ENCODE measurements at places on chromosomes 13 and 19.

DNA sequence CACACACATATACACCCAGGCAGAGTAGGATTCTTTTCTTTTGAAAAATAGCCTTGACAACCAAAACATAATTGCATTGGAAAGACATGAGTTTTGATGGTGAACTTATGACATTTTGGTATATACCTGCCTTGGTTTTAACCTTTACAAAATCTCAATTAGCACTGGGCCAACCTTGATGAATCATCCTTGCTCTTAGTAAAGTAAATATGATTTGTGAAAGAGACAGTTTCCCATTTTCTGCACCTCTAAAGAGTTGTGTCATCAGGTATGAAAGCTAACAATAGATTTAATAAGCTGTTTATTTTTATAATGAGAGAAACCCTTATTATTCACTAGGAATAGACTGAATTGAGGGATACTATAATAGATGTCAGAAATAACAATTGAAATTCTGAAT is 15.7 kb upstream of the ENOX1 start:
- DNase-seq = no peak

DNA sequence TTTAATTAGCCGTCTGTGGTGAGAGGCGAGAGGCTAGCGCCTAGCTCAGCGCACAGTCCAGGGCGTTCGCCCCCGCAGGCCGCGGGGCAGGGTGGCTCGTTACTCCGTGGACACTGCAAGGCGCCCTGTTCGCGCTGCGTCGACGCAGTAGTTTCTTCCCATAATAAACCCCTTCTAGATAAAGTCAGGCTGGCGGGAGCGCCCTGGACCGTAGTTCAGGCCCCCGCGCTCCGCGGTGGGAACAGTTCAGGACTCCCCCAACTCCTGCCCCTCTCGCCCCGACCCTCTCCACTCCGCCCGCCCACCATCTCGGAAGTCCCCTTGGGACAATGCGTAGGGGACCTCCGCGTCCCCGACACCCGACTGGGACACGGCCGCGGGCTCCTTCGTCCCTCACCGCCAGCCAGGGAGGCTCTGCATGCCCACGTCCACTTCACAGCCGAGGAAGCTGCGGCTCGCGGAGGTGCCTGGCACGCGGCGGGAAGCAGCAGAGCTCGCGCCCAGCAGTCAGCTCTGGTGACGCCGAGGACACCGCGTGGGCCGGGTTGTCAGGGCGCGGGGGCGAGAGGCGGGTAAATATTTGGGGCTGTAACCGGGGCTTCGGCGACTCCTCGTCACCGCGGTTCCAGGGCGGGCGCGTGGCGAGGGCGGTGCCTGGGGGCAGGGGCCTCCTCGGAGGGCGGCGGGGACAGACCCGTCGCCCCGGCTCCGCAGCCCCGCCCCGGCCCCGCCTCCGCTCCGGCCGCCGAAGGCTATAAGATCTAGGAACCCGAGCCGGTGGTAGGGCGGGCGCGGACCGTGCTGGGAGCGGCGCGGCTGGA is at the start of gene RGCC:
Gene RGCC (plus strand): TSS at position 783 of the 821 bp plus-strand sequence. CDS start 158 bp downstream, outside the sequence.
- peak; percentile 86 for DNase-seq

GRCh38 chr19:3367628-3368440 is 1.5 kb downstream of the NFIC start:
- DNase-seq = no peak

- no peak for DNase-seq
Observed at GRCh38 chr13:30629527-30629926, 11.8 kb downstream of the USPL1 start.

DNA sequence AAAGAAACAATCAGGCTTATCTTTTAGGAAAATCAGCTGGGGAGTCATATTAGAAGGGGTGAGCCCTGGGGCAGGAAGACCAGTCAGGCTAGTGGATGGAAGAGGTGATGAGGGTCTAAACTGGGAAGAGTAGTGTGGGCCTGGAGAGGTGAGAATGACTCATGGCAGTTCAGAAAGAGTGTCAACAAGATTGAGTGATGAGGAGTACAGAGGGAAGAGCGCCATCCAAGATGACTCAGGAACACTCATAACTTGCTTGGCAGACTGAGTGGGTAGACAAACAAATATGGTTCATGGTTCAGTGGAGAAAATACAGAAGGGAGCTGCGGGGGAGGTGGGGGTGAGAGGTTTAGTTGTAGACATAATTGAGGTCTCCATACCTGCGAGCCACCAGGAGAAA is 17.3 kb upstream of the CLDN10 start:
- DNase-seq = no peak

DNA sequence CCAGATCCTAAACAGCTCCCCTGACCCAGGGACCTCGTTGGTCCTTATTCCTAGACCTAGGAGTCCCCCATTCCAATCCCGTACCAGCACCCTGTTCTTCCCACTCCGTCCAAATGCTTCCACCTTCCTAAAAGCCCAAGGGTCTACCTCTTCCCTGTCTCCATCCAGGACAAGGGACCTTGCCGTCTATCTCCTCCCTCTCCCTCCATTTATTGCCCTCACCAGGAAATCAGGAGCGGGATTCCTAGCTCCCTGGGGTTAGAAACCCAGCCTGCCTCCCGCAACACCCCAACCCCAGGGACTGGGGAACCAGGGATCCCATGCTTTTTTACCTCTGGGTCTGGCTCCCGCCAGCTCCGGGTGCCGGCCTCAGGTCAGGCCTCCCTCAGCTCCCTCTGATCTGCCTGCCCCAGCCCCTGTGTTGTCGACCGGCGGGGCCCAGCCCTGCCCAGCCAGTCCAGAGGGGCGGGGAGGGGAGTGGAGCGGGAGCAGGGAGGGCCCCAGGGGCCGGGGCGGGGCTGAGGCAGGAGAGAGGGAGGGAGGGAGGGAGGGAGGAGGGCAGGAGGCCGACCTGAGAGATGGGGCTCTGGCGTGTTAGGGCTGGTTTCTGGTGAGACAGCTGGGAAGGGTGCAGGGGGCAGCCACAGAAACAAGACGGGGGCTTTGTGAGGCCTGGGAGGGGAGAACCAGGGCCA is at the start of gene B3GNT8:
Gene B3GNT8 (minus strand): TSS at position 423 of the 695 bp plus-strand sequence. CDS start 596 bp downstream, outside the sequence.
- peak; percentile 46 for DNase-seq

DNA sequence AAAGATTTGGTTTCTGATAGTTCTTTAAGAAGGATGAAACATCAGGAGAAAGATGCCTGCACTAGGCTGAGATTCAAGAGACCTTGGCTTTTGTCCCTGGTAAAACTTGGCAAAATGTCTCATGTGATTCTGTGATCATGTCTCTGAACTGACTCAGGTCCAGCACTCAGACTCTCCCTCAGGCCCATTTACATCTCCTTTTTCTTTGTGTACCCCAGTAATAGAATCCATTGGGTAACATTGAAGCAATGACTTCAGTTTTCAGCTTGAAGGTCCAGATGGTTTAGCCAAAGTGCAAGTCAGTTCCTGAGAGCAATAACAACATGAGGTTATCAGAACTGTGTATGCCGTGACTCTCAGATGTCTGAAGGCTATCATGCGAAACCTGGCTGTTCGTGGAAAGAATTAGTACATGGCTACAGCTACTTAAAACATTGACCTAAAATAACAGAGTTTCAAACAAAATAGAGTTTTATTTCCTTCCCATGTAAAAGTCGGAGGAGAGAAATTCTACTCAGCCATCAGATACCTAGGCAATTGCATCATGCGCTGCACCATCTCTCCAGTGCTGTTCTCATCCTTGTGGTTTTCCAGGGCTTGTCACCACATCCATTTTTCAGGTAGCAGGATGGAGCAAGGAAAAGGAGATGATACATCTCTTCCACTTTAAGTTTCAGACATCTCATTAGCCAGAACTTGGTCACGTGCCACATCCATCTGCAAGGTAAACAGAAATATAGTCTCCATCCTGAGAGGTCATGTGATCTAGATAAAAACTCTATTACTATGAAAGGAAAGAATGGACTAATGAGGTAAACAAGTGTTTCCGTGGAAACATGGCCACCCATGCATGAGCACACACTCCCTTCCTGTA is 117.3 kb downstream of the POSTN start:
- DNase-seq = no peak

- peak; percentile 80 for DNase-seq
Observed at GRCh38 chr19:10836479-10837330, 693 bp upstream of the TMED1 start.

DNA sequence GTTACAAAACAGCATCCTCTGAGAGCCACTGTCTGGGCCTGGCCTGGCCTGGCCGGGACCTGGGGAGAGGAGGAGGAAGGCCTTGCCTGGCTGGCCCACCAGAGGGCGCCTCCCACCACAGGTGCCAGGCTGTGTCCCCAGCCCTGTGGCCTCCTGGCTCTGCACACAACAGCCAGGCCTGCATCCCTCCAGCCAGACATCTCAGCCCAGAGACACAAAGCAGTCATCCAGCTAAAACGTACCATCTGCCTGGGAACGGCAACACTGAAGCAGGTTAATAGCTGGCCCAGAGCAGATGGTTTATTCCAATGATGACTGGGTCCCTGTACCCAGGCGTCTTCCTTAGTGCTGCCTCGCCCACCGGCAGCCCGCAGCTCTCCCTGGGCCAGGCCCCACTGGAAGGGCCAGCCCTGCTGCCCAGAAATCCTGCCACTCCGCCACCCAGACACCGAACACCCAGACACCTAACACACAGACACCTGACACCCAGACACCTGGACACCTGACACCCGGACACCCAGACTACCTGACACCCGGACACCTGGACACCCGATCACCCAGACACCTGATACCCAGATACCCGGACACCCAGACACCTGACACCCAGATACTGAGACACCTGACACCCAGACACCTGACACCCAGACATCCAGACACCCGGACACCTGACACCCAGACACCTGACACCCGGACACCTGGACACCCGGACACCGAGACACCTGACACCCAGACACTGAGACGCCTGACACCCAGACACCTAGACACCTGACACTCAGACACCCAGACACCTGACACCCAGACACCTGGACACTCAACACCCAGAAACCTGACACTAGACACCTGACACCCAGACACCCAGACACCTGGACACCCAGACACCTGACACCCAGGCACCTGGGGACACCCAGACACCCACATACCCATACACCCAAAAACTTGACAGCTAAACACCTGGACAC is 20.1 kb downstream of the C19orf12 start:
- peak; percentile 81 for DNase-seq

GRCh38 chr19:29188289-29189032 is 24.5 kb downstream of the UQCRFS1 start:
- DNase-seq = no peak

GRCh38 chr19:18433735-18434398 is 4.1 kb downstream of the ISYNA1 start:
- DNase-seq = no peak

- no peak for DNase-seq
Observed at GRCh38 chr19:14471436-14472187, 3.5 kb downstream of the PTGER1 start.

DNA sequence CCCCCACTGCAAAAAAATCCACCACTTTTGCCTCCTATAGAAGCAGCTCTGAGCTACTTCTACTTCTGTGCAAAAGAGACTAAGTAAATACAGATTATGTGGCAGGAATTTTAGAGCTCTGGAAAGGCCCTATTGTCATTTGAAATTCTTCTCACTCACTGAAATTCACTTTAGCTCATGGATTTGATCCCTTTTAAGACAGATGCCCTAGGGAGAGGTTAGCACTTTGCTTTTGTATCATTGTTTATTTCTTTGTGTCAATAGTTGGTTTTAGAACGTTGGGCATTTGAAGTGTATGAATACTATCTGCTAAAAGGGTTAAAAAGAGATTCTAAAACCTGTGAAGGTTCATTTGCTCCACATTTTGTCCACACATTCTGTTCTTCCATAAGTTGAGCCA is 528.7 kb downstream of the GPC6 start:
- no peak for DNase-seq

- no peak for DNase-seq
Observed at GRCh38 chr19:33248104-33248503, 22.5 kb upstream of the SLC7A10 start.

GRCh38 chr19:51318687-51319648 is 7.5 kb downstream of the IGLON5 start:
- DNase-seq = no peak

DNA sequence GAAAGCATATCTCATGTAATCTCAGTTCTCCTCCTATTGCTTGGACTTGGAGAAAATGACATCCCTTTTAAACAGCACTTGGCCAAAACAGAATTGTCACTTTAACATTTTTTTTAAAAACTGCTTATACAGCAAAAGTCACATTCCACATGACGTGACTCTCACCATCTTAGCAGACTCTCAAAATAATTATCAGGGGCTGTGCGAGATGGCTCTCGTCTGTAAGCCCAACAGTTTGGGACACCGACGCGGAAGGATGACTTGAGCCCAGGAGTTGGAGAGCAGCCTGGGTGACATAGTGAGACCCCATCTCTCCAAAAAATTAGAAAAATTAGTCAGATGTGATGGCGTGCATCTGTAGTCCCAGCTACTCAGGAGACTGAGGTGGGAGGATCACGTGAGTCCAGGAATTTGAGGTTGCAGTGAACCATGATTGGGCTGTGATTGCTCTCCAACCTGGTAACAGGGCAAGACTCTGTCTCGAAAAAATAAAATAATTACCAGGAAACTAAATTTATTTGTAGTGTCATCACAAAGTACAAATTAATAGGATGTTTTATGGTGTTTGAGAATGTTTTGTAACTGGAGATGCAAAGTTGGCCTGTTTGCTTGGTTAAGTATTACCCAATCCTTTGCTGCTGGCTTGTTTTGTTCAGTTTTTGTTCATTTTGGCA is 8.8 kb downstream of the SAFB start:
- no peak for DNase-seq

DNA sequence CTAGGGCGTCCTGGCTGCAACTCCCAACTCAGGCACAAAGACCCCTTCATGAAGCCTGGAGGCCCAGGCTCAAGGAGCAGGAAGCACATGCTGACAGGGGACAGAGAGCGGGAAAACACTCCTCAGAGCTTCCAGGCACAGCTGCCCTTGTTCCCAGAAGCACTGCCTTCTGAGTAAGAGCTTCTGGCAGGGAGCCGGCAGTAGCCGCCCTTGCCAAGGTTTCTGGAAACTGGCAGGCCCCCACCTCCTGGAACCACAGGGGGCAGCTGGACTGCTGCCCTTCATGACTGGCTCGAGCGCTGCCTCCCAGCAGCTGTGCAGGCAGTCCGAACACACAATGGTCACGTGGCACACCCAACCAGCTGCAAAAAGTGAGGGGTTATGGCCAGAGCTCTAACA is 33.6 kb upstream of the EPHX3 start:
- DNase-seq = no peak

DNA sequence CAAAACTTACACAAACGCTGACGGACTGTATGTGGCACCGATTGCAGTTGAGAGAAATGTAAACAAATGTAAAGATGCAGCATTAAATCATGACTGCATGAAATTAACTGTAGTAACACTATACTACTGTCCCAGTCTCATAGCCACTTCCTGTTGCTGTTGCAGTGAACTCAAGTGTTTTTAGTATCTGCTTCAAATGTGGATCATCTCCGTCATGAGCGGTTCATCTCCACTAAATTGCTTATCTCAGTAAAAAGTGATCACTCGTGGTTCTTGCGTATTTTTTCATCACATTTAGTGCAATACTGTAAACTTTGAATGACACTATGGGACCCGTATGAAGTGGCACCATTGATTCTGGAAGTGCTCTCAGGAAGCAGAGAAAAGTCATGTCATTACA is 60.3 kb upstream of the RNF113B start:
- DNase-seq = no peak

GRCh38 chr19:56104423-56104822 is 16.7 kb downstream of the ZNF787 start:
- DNase-seq = no peak

GRCh38 chr13:76884186-76884906 is 1.9 kb downstream of the KCTD12 start:
- no peak for DNase-seq

GRCh38 chr13:35483761-35484160 is 7.3 kb upstream of the MAB21L1 start:
- DNase-seq = no peak

- no peak for DNase-seq
Observed at GRCh38 chr13:19695428-19695827, 62.0 kb downstream of the MPHOSPH8 start.

Measured in CD4-positive, alpha-beta T cell treated with Interleukin-6 at 100 ng/mL for 8 hours (primary cell).